GM23248 (cell line): ENCODE measurements at places on chromosomes 1 and 21.

DNA sequence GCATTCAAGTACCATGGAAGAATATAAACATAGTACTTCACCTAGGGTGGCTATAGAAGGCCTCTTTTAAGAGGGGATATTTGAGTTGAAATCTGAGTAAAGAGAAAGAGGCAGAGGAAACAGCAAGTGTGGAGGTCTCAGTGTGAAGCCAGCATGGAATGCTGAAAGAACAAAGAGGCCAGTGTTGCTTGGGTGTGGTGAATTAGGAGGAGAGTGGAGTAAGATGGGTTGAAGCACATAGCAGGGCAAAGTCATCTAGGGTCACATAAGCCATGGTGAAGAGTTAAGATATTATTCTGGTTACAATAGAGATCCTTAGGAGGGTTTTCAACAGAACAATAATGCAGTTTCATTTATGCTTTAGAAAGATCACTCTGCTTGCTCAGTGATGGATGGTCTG, 37.5 kb downstream of the C1orf141 start:
- no peak for DNase-seq

- no peak for DNase-seq
Observed at GRCh38 chr21:44952116-44952928, 12.5 kb downstream of the SLX9 start.

- DNase-seq = no peak
Observed at GRCh38 chr1:160367934-160368923, 1.4 kb downstream of the NHLH1 start.

DNA sequence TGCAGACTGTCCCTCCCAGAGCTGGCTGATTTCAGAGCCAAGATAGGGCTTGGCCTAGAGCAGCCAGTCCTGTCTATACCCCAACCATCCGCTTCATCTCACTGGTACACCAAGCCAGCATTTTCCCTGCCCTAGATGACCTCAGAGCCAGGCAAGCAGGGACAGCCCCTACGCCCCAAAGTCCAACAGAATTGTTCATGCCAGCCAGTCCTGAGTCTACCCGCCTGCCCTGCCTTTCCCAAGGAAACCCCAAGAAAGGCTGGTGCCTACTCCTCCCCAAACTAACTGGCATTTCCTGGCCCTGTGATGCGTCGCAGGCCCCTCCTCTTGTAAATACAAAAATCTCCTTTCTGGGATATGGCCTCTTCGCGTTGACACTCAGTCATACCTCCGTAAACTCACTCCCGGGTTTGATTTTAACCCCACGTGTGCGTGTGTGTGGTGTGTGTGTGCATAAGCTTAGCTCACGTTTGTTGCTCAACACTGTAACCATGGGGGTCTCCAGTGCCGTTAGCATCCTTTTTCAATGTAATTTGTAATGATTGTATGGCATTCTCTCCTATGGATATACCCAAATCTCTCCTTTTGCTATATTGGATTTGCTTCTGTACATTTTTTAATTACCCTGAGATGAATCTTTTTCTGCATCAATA, 75.3 kb downstream of the SIK1 start:
- DNase-seq = no peak

DNA sequence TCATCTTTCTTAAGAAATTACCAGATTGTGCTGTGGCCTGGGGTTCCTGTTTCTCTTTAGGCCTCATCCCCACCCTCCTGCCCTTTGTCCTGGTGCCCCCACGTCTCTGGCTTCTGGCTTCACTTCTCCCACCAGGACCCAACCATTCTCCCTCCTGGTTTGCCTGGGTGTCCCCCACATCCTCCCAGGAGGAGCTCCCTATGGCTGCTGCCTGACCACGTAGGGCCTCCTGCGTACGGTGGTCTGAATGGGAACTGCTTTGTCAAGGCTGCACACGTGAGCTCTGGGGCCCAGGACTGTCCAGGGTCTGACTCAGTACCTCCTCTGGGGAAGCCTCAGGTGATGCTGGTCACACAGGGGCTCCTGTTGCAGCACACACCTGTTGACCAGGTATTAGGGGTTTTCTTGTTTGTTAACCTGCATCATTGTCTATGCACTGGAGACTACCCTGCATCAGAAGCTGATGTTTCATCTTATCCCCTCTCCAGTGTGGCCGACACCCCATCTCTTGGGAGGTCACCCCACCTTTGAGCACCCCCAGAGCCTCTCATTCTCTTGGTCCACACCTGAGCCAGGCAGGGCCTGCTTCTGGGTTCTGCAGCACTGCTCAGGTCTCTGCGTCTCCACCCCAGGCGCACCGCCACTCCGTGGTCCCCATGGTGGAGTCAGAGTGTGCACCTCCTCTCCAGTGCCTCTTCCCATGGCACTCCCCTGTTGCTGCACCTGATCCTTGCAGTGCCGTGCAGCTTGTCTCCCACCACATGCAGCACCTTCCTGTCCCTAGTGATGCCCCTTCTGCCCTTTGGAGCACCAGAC, 65.8 kb downstream of the S100B start:
- DNase-seq = no peak

- DNase-seq = peak; percentile 75
Observed at GRCh38 chr1:200525090-200525987, 95.2 kb downstream of the KIF14 start.

DNA sequence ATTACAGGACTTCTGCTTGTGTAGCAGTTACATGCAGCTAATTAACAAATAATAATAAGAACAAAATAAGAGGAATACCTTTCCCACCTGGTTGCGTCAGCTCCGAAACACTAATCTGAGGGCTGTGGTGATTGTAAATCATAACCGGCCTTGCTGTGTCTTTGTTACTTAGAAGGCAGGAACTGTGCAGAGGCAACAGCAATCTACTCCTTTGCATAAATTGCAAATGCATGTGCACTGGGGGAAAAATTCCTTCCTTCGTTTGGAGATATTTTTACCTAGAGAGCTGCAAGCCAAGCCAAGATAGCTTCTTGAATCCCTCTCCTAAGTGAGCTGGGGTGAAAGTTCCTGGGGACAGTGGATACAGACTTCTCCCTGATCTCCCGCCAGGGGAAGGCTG, 46.0 kb downstream of the NKAIN1 start:
- DNase-seq = no peak

GRCh38 chr1:111517469-111518225, 14.2 kb upstream of the ADORA3 start:
- DNase-seq = no peak

GRCh38 chr1:36989241-36989640, 45.1 kb downstream of the GRIK3 start:
- no peak for DNase-seq

GRCh38 chr1:116360429-116361173, 12.4 kb upstream of the ATP1A1 start:
- DNase-seq = peak; percentile 51

DNA sequence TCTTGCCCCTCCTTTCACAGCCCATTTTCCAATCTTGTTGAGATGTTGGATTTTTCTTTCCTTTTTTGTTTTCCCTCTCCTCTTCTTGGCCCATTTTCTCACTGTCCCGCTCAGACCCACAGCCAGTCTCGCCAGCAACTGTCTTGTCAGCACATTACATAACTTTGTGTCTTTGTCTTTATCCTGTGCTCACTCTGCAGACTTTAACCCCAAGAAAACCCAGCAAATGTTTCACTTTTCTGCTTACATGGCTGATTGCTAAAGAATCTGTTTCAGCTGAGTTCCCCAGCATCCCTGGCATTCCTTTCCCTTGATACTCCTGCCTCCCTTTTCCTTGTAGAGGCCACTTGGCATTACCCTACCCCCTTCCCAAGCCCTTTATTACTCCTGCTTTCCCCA, 74.6 kb downstream of the ZNF648 start:
- no peak for DNase-seq

- DNase-seq = no peak
Observed at GRCh38 chr1:153957744-153958110, 685 bp downstream of the CRTC2 start.

DNA sequence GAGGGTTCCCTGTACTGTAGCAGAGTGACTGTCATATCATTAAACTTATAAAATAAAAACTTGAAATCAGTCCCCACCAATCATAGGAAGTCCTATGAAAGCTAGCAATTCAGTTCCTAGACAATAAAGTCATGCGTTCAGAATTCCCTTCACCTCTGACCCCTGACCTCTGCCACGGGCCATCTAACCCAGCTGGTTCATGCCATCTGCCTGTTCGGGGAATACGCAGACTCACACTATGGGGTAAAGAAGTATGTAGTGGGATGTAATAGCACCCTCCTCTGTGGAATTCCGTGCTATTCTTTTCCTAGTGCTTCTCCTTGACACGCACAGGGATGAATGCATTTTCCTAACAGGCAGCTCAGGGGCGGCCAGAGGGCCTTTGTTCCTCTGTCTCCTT, 2.1 kb downstream of the GSTM4 start:
- DNase-seq = no peak

- DNase-seq = no peak
Observed at GRCh38 chr21:35942211-35943144, 117.8 kb downstream of the SETD4 start.

GRCh38 chr1:229726061-229726460, 100.0 kb downstream of the URB2 start:
- no peak for DNase-seq

DNA sequence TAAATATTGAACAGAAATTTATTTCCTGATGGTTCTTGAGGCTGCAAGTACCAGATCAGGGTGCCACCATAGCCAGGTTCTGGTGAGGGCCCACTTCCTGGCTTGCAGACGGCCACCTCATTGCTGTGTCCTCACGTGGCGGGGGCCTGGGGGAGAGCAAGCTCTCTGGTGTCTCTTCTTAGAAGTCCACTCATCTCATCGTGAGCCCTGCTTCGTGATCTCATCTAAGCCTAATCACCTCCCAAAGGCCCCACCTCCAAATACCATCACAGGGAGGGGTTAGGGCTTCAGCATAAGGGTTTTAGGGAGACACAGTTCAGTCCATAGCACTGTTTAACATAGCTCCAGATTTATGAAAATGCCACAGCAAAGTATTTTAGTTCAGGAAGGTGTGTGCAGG, 119.7 kb downstream of the PRDM2 start:
- no peak for DNase-seq

- DNase-seq = no peak
Observed at GRCh38 chr1:111777301-111777700, 21.6 kb downstream of the DDX20 start.

GRCh38 chr1:151072224-151072623, 1.7 kb downstream of the GABPB2 start:
- no peak for DNase-seq

- no peak for DNase-seq
Observed at GRCh38 chr1:191343816-191344215, 814.4 kb upstream of the RGS18 start.

- DNase-seq = peak; percentile 66
Observed at GRCh38 chr1:223711173-223711572, 1.2 kb upstream of the CAPN2 start.

DNA sequence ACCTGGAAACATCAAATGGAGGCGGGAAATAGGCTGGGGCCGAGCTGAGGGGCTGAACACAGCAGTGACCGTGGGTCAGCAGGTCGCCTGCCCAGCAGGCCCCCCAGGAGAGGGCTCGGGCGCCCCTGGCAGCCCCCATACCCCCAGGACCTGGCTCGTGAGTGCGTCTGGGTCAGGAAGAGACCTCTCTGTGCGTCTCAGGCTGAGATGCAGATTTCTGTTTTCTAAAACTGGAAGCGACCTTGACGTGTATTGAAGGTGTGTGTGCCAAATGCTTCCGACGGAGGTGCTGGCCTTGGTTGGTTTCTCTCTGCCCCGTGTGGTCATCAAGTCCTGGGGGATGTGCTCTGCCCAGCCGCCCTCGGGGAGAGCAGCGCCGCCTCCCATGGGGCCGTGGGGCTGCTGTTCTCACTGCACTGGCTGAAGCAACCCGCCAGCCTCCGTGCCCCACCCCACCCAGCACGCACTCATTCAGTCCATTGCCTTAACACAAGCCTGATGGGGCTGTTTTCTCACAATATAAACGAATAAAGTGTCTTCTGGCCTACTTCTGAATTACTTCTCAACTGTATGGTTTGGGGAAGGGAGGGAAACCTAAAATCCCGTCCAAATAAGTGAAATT, 7.4 kb downstream of the PEX10 start:
- DNase-seq = no peak

GRCh38 chr1:209150114-209150513, 433.4 kb upstream of the CAMK1G start:
- peak; percentile 49 for DNase-seq

DNA sequence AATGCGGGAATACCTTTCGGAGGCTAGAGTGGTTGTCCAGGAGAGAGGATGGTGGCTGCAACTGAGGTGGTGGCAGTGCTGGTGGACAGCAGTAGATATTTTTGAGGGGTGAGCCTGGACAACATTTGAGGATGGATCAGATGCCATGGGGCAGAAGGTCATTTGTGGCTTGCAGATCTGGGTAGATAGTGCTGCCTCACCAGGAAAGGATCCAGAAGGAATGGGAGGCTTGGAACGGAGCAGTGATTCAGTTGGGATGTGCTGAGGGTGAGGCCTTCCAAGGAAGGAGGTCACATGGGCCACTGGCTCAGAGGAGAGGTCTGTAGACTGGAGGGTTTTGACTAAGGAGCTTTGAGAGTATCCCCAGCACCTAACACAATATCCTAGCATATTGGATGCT, 110.8 kb upstream of the KAZN start:
- peak; percentile 40 for DNase-seq

- DNase-seq = peak; percentile 62
Observed at GRCh38 chr1:13960375-13960987, 260.5 kb downstream of the PRDM2 start.

DNA sequence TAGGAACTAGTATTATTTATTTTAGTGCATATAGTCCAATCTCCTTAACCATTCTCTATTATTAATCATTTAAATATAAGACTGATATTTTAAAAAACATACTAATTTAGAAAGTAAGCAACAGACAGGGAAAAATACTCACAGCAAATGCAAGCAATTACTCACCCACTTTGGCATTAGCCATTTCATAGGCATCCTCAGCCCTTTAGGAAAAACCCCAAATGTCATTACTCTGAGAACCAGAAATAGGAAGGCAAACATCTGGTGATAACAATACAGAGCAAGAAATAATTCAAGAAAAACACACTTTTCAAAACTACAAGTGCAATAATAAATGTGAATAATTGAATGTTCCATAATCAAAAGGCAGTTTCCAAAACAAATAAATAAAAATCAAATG, 545.1 kb downstream of the PLPP3 start:
- DNase-seq = peak; percentile 82

DNA sequence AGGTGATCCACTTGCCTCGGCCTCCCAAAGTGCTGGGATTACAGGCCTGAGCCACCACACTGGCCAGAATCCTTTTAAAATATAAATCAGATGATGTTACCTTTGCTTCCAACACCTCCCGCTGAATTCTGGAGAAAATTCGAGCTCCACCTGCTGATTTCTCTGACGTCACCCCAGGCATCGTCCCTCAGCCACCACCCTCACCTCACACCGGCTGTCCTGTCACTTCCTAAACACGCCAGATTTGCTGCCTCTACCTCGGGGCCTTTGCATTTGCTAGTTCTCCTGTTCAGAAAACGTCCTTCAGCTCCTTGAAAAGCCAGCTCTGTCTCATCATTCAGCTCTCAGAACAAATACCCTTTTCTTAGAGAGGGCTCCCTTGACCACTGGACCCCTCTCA, 57.9 kb downstream of the FBXO2 start:
- DNase-seq = no peak
